A549 treated with GW870086 at 1 μM for 4 hours (cell line): ENCODE measurements at places on chromosomes 2 and 18. TPM values are rescaled to one million over a fixed set of nuclear protein-coding genes. Genes with fewer than 3 reads are reported as not detected.

The TUBA3E gene
- 0.29 to 0.83 TPM (median 0.62 TPM) in 5 replicates for total RNA-seq

The RTP5 gene
- not detected in 5 replicates for total RNA-seq

The ASB18 gene
- total RNA-seq = 0.03 TPM in 1 of 5 replicates, not detected in the others

The ACMSD gene
- total RNA-seq = not detected in 5 replicates

The MATN3 gene
- 11.4 to 19.0 TPM (median 17.5 TPM) in 5 replicates for total RNA-seq

The GAD1 gene
- 0.38 to 0.71 TPM (median 0.53 TPM) in 5 replicates for total RNA-seq

The SCN2A gene
- total RNA-seq = not detected in 5 replicates

The DAPL1 gene
- not detected in 5 replicates for total RNA-seq

The PDCD1 gene
- total RNA-seq = not detected in 5 replicates

The SERPINB7 gene
- total RNA-seq = 1.4 to 2.8 TPM (median 2.0 TPM) in 5 replicates

The FIGN gene
- 1.5 to 2.2 TPM (median 2.0 TPM) in 5 replicates for total RNA-seq

The ST8SIA5 gene
- total RNA-seq = 0.02 TPM in 1 of 5 replicates, not detected in the others

The DLX2 gene
- 0.40 to 0.81 TPM (median 0.61 TPM) in 5 replicates for total RNA-seq

The SAG gene
- 0.02 TPM in 1 of 5 replicates, not detected in the others for total RNA-seq

The TFPI gene
- total RNA-seq = 38.7 to 57.3 TPM (median 51.8 TPM) in 5 replicates

The SPC25 gene
- 17.5 to 23.6 TPM (median 19.1 TPM) in 5 replicates for total RNA-seq

The REG3A gene
- not detected in 5 replicates for total RNA-seq

The DNER gene
- total RNA-seq = 7.5 to 11.5 TPM (median 9.1 TPM) in 5 replicates

The SCN9A gene
- total RNA-seq = 2.6 to 5.0 TPM (median 4.2 TPM) in 5 replicates

The PLEKHA3 gene
- 7.9 to 18.9 TPM (median 15.9 TPM) in 5 replicates for total RNA-seq

The STK39 gene
- 13.7 to 18.9 TPM (median 17.4 TPM) in 5 replicates for total RNA-seq

The SPP2 gene
- total RNA-seq = not detected in 5 replicates

The AQP12B gene
- total RNA-seq = not detected in 5 replicates

The MEX3C gene
- 16.5 to 22.3 TPM (median 19.7 TPM) in 5 replicates for total RNA-seq

The SNORC gene
- 4.6 to 14.4 TPM (median 10.0 TPM) in 5 replicates for total RNA-seq

The FOXD4L1 gene
- total RNA-seq = 0.24 to 0.56 TPM (median 0.30 TPM) in 5 replicates

The SERTAD2 gene
- 9.5 to 13.9 TPM (median 12.0 TPM) in 5 replicates for total RNA-seq

The INPP4A gene
- total RNA-seq = 6.4 to 10.7 TPM (median 9.2 TPM) in 5 replicates

The FBXO15 gene
- 0.29 to 1.4 TPM (median 0.57 TPM) in 5 replicates for total RNA-seq

The ALLC gene
- total RNA-seq = 0.08 TPM in 1 of 5 replicates, not detected in the others

The GTF3C2 gene
- total RNA-seq = 56.5 to 64.6 TPM (median 61.4 TPM) in 5 replicates

The AGBL5 gene
- 28.3 to 34.2 TPM (median 31.0 TPM) in 5 replicates for total RNA-seq

The MAT2A gene
- 532 to 563 TPM (median 545 TPM) in 5 replicates for total RNA-seq
